ENCODE measurements at places on chromosomes 16 and 17.

GRCh38 chr17:20095336-20096080 is 86.3 kb downstream of the SPECC1 start:
- DNase-seq, result no peak

GRCh38 chr16:51374346-51374745 is 223.3 kb upstream of the SALL1 start:
- DNase-seq, result no peak

DNA sequence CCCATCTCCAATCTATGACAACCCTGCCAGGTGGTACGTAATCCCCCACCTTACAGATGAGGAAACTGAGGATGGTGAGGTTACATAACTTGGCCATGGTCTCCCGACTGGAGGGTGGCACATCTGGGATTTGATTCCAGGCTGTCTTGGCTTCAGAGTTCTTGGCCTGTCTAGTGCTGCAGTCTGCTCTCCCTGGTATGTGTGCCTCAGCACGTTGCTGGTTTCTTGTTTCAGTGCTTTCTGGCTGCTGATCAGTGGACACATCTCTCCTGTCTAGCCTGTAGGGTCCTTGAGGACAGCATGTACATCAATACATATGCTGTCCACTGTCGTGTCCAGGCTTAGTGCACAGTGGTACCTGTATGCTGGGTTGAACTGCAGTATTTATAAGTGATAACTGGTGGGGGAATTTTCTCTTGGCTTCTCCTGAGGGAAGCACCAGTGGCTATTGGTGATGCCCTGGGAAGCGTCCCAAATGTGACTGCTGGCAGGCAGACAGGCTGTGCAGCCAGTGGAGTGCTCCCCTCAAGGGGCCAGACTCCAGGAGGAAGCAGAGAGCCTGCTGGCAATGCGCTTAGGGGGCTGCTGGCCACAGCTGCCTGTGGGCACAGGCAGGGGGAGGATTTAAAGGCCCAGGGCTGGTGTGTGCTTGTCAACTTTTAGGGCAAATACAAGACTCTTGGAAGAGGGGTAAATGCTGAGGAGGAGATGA is 14.4 kb downstream of the CTRL start:
- no peak for DNase-seq

GRCh38 chr17:65557349-65558310 is 3.8 kb downstream of the AXIN2 start:
- no peak for DNase-seq

- no peak for DNase-seq
Observed at GRCh38 chr16:84055366-84055765, 12.8 kb upstream of the SLC38A8 start.

GRCh38 chr17:79650861-79651260 is 40.0 kb upstream of the RBFOX3 start:
- DNase-seq, result no peak

- no peak for DNase-seq
Observed at GRCh38 chr16:4291699-4292098, 18.9 kb upstream of the TFAP4 start.

- no peak for DNase-seq
Observed at GRCh38 chr17:54339731-54340130, 517.0 kb downstream of the KIF2B start.

DNA sequence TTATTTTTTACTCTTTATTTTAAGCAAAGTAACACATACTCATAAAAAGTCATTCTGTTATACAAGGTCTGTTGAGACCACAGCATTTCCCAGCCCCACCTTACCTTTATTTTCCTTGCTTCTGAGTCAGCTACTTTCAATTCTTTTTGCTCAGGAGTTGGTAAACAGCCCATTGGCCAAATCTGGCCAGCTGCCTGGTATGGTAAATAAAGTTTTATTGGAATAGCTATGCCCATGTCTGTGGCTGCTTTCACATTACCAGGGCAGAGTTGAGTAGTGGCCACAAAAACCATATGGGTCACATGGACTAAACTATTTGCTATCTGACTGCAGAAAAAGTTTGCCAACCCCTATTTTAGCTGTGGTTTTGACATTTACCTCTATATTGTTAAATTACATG is 3.4 kb upstream of the NSRP1 start:
- DNase-seq, result peak; percentile 54

GRCh38 chr17:80917716-80918560 is 73.7 kb upstream of the CHMP6 start:
- no peak for DNase-seq

GRCh38 chr17:12421077-12421476 is 244.6 kb upstream of the MYOCD start:
- DNase-seq, result no peak

DNA sequence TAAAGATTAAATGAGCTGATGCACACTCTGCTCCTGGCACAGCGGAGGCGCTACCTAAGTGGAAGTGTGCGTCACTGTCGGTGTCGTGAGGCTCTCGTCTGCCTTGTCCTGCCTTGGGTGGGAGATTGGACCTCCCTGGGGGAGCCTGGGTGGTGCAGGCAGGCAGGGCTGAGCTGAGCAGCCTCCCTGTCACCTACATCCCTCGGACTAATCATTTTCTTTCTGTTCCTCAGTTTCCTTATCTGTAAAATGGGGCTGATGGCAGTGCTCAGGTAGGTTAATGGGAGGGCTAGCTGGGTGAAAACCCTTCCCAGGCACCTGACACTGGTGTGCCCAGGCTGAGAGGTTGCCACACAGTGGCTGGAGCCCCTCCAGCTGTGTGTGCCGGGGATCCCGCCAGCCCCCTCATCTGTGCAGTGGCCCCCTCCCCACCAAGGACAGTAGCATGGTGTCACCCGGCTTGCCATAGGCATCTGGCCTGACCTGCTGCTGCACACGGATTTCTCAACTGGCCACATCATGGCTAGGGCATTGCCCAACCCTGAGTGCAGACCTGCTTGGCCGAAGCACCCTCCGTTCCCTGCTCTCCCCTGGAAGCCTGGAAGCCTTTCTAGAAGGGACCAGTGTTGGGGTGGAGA is 4.3 kb downstream of the ADCY7 start:
- no peak for DNase-seq

- no peak for DNase-seq
Observed at GRCh38 chr17:56548661-56549060, 44.8 kb upstream of the NOG start.

- DNase-seq, result no peak
Observed at GRCh38 chr17:9843152-9844010, 17.7 kb downstream of the GLP2R start.

GRCh38 chr16:6888531-6888930 is 444.1 kb upstream of the RBFOX1 start:
- no peak for DNase-seq

DNA sequence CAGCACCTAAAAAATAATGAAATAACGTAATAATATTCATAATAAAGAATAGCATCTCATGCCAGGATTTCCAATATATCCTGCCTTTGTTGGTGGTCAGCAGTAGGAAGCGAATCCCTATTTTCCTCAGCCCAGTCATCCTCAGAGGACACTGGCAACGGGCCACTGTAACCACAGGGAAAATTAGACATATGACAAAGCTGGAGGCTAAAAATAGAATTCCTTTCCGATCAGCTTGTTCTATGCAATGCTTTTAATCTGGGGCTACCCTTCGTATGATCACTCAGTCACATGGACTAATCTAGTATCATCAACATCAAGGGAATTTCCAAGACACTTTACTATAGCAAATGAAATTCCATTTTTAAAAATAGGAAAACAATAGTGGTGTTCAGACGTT is 246.9 kb upstream of the KCNJ16 start:
- no peak for DNase-seq

DNA sequence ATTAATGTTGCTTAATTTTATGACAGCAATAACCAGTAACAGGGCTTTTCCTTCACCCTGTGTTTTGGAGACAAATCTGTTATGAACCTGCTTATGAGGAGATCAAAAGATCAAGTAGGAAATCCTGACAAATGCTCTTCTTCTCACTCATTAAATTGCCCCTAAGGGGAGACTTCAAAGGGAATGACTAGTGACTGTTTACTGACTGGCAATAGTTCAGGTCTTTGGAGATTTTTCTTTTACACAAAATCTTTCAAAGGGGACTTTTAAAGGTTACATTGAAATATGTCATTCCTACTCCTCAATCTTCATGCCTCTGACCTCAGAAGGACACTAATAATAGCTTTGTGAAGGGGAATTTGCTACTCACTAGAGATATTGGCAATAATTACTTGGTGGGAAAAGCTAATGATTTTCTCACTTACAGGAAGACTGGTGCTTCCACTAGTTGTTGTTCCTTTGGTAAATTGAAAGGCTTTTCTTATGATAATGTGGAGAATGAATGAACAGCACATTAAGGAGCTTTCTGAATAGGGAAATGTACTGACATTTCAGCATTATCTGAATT is 292.9 kb upstream of the CA10 start:
- no peak for DNase-seq

DNA sequence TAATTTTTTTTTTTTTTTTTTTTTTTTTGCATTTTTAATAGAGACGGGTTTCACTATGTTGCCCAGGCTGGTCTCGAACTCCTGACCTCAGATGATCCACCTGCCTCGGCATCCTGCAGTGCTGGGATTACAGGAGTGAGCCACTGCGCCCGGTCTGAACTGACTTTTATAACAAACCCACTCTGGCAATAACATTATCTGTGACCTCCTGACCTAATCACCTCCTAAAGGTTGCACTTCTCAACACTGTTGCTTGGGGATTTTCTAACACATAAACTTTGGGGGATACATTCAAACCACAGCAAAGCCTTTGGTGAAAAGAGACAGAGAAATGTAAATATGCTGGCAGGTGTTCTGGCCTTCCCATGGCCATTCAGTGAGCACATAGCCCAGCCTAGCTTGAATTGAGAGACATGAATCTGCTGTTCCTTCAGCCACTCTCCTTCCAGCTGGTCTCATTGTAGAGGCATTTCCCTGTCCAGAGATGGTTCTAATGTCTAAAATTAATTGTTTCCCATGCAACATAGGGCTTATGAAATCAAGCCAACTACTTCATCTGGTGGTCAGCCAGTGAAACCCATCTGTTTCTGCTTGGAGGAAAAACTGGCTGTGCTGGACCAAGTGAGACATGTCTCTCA is 28.3 kb downstream of the LYRM1 start:
- no peak for DNase-seq

- peak; percentile 88 for DNase-seq
Observed at GRCh38 chr16:27401768-27402568, at the start of gene IL21R. TSS of gene IL21R (plus strand) at chr16:27402174. CDS start at chr16:27430072, 27,898 bp downstream.

GRCh38 chr17:56708670-56709410 is 115.3 kb downstream of the NOG start:
- DNase-seq, result no peak

DNA sequence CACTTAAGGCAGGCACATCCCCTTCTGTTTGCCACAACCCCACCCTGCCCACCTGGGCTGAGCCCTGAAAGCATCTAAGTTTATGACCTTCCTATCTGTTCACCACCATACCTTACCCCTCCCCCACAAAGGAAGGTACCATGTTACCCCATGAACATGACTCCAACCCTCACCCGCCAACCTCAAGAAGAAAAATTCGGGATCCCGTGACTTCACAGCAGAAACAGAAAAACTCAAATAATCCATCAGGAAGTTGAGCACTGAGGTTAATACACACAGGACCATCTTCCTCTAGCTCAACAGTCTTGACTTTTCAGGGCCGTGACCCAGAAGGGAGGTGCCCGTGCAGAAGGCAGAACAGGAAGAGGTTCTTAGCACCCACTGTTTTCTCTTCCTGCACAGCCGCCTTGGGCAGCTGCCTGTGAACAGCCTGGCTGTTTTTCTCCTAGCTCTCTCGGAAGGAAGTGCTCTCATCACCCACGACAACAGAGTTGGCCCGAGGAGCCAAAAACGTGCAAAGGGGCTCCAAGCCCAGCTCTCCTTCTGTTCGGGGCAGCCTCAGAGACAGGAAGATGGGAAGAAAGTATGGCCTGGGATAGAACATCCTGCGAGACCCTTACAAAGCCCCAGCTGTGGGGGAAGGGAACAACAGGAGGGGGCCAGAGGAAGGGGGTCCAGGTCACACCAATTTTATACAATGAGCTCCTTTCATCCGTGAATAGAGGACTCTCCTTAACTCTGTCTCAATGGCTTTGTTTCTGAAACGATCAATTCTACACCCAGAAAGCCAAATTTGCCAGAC is 101.1 kb downstream of the XYLT1 start:
- DNase-seq, result peak; percentile 83

GRCh38 chr16:1169285-1170075 is 16.6 kb downstream of the CACNA1H start:
- no peak for DNase-seq

- no peak for DNase-seq
Observed at GRCh38 chr17:3514873-3515272, 39.1 kb downstream of the ASPA start.

GRCh38 chr16:12584488-12585233 is 219.0 kb downstream of the CPPED1 start:
- DNase-seq, result no peak
